ENCODE measurements at places on chromosomes 13 and 19.

- DNase-seq = no peak
Observed at GRCh38 chr19:48477698-48478338, 8.6 kb downstream of the CYTH2 start.

DNA sequence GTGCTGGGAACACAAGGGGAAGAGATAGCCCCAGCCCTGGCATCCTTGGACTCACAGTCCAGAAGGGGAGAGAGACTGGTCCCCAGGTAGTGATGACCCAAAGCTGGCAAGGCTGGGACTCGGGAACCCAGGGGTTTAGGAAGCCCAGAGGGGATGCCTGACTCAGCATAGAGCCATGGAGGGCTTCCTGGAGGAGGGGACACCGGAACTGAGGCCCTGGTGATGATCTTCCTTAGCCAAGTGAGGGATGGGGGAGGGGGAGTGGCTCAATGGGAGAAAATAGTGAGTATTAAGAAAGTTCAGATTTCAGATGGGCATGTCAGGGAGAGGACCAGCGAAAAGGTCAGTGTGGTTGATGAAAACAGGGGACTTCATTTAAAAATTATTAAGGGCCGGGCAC is 26.8 kb downstream of the EXOC3L2 start:
- DNase-seq = no peak

- DNase-seq = no peak
Observed at GRCh38 chr19:34991542-34992333, 8.4 kb upstream of the GRAMD1A start.

- peak; percentile 23 for DNase-seq
Observed at GRCh38 chr13:34506796-34507195, 435.3 kb upstream of the NBEA start.

- DNase-seq = peak; percentile 1
Observed at GRCh38 chr19:7004313-7004931, 16.8 kb downstream of the MBD3L2B start.

- peak; percentile 2 for DNase-seq
Observed at GRCh38 chr13:62781866-62782265, 1366.2 kb upstream of the PCDH20 start.

DNA sequence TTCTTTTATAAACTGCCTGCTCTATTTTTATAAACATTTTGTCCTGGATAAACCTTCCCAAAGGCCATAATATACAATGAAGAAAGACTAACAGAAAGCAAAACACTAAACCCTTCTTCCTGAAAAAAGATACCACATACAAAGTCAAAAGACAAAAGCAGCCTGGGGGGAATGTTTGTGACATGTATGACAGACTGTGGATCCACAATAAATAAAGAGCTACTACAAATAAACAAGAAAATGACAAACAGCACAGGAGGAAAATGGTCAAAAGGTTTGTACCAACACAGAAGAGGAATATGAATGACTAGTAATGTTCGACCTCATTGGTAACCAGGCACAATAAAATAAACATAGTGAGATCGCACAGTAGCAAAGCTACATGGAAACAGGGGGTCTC is 19.8 kb downstream of the AP2S1 start:
- DNase-seq = no peak

GRCh38 chr13:20924758-20925394 is 22.3 kb upstream of the XPO4 start:
- peak; percentile 83 for DNase-seq

GRCh38 chr13:41026788-41027187 is 7.7 kb upstream of the ELF1 start:
- DNase-seq = no peak

All from fibroblast of upper back skin (primary cell).